Activated CD8-positive, alpha-beta memory T cell treated with anti-CD3 and anti-CD28 coated beads, Interleukin-2, amount 10 ng/mL, durations not matched to agents 7 days and 5 days (primary cell): ENCODE measurements at places on chromosomes 1 and 21. TPM values are rescaled to one million over a fixed set of nuclear protein-coding genes. Genes with fewer than 3 reads are reported as not detected.

GRCh38 chr1:921011-921837 is 2.5 kb upstream of the SAMD11 start:
- no peak for DNase-seq

DNA sequence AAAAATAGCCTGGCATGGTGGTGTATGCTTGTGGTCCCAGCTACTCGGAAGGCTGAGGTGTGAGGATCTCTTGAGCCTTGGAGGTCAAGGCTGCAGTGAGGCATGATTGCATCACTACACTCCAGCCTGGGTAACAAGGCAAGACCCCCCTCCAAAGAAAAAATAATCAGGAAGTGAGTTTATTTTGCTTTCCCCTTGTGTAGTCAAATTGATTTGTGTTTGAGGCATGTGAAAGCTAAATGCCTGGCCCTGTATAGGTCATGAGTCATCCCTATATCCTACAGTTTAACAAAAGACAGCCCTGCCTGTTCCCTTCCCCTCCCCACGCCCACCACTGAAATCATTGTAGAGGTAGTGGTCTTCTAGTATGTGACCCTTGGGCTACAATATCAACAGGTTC is 241.4 kb upstream of the JUN start:
- no peak for DNase-seq

GRCh38 chr1:169681140-169681539 is 30.3 kb downstream of the SELL start:
- DNase-seq, result no peak

GRCh38 chr1:39189592-39190041 is 14.9 kb upstream of the MACF1 start:
- no peak for DNase-seq

GRCh38 chr1:932776-933602 is 9.3 kb downstream of the SAMD11 start:
- no peak for DNase-seq

DNA sequence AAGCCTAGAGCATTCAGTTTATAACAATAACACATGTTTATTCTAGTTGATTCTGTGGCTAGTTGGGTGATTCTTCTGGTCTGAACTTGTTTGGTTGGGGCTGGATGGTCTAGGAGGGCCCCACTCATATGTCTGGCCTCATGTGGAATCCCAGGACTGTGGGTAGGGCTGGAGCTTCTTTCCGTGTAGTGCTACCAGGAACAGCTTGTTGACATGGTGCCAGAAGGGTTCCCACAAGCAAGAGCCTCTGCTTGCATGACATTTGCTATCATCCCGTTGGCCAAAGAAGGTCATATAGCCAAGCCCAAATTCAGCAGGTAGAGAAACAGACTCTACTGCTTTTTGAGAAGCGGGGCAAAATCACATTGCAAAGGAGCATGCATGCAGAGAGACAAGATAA is 67.6 kb upstream of the PPP2R5A start:
- no peak for DNase-seq

GRCh38 chr1:3984586-3984985 is 84.5 kb upstream of the C1orf174 start:
- no peak for DNase-seq

DNA sequence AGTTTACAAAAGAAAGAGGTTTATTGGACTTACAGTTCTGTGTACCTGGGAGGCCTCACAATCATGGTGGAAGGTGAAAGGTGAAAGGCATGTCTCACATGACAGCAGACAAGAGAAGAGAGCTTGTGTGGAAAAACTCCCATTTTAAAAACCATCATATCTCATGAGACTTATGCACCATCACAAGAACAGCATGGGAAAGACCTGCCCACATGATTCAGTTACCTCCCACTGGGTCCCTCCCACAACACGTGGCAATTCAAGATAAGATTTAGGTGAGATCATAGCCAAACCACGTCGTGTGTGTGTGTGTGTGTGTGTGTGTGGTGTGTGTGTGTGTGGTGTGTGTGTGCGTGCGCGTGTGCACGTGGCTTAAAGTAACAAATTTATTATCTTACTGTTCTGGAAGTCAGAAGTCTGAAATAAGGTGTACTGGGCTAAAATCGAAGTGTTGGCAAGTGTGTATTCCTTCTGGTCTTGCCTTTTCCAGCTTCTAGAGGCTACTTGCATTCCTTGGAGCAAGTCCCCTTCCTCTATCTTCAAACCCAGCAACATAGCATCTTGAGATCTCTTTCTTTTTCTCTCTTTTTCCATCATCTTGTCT is 48.1 kb upstream of the MPC2 start:
- no peak for DNase-seq

DNA sequence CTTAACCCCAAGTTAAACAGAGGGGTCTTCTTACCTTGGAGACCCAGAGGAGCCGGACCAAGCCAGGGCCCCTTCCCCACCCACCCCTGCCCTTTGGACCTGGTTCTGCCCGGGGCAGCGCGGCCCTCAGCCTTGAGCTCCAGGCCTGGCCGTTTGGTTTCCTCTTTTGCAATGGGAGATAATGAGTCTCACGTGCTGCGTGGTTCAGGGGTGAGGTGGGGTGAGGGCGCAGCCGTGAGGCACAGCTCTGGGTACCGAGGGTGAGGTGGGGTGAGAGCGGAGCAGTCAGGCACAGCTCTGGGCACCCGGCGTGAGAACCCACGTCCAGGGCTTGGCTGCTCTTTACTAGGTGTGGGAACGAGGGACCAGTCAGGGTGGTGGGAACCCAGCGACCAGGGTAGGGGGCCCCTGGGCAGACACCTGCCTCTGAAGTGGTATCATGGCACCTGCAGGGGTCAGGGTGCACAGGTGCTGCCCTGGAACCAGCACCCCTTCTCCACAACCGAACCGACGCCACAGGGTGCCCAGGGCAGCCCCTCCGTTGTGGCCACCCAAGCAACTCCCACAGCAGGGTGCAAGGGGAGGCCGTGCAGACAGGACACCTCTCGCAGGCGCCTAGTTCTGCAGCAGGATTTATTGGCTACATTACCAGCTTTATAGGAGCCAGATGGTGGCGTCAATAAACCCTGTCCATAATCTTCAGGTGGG is 182.2 kb downstream of the PRDM16 start:
- no peak for DNase-seq

DNA sequence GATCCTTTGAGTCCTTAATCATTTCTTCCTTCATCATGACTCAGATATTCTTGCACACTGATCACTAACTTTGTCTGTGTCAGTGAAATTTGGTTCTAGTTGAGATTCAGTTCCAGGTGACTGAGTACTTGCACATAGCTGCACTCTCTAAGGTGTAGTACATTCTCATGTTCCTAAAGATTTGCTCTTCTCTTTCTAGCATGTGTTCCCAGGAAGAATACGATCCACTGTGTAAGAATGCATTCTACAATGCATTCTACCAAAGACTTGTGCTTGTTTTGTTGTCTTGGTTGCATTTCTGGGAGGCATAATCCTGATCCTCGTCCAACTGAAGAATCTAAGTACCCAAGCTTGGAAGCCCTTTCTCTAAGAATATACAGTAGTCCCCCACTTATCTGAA is 104.3 kb upstream of the CDC42BPA start:
- DNase-seq, result no peak

The PTCH2 gene
- total RNA-seq, result 0.82 TPM

The FCAMR gene
- not detected for total RNA-seq

The TTLL7 gene
- 5.3 TPM for total RNA-seq

The GPX7 gene
- 15.3 TPM for total RNA-seq

The CD1D gene
- total RNA-seq, result not detected

The VAMP3 gene
- total RNA-seq, result 33.1 TPM

The RPE65 gene
- total RNA-seq, result not detected

The TCHHL1 gene
- not detected for total RNA-seq
